Mesothelial cell of epicardium (in vitro differentiated cells): ENCODE measurements at places on chromosomes 4 and X. TPM values are rescaled to one million over a fixed set of nuclear protein-coding genes. Genes with fewer than 3 reads are reported as not detected.

- DNase-seq = no peak
Measured at GRCh38 chrX:30302956-30303355, 6.2 kb downstream of the NR0B1 start.

DNA sequence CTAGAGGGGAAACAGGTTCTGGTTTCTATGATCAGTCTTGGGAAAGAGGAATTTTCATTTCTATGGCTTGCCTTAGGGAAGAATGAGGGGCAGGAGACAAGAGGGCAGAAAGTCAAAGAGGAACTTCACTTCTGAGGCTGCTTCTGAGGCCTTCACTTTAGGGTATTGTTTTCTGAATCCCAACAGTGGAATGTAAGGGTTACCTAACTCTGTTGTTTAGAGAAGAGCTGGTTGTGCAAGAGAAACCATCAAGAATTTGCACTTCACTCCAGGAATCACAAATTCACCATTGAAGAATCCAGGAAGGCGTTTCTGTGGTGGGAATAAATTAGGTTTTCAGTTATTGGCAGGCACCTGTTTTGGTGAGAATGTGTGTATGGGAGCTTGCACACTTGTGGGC is 126.7 kb upstream of the AMOT start:
- DNase-seq = no peak

DNA sequence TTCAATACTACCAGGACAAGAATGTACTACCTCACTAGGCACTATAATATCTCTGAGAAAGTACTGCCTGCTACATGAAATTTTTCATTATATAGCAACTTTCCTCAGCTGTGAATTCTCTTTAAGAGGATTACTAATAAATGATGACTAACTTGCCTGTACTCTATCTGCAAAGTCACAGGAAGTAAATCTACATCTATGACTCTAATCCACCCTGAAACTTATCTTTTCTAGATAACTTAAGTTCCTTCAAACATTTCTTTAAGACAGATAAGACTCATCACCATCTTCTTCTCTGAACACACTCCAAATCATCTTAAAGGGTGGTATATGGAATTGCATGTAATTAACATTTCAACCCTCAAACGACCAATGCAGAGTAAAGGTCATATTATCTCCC is 28.8 kb downstream of the RPS6KA3 start:
- no peak for DNase-seq

The NUDT11 gene
- 16.2 to 18.1 TPM (median 17.1 TPM) in 3 replicates for total RNA-seq

- DNase-seq = no peak
Measured at GRCh38 chrX:120536061-120536460, 24.7 kb downstream of the CUL4B start.

DNA sequence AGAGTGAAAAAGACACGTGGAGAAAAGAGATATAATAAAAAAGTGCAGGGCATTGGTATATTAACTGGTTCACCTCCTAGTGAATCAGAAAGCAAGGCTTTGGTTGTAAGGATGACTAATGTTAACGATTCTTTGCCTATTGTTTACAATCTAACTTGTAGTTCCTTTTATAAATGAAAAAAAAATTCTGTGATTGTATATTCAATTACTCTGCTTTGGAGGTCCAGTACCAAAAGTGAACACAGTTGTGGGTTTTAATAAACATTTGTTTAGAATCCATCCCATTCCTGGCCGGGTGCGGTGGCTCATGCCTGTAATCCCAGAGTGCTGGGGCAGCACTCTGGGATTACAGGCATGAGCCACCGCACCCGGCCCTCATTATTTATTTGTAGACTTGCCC is 36.9 kb upstream of the PRSS12 start:
- DNase-seq = no peak

DNA sequence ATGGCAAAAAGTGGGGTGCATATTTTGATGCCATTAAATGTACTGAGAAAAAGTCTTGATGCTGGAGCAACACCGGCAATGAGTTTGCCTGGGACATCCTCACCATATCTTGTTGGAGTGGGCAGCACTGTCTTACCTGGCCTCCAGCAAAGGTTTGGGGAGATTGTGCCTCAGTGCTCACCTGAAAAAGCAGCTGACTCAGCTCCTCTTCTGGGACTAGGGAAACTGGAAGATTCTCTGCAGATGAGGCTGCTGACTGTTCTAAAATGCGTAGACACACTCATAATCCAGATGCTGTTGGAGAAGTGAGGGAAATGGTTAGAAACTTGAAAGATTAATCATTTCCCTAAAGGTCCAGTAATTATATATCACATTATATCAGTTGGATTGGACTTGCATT is 593.7 kb upstream of the HS3ST1 start:
- DNase-seq = no peak

The FATE1 gene
- not detected in 3 replicates for total RNA-seq

DNA sequence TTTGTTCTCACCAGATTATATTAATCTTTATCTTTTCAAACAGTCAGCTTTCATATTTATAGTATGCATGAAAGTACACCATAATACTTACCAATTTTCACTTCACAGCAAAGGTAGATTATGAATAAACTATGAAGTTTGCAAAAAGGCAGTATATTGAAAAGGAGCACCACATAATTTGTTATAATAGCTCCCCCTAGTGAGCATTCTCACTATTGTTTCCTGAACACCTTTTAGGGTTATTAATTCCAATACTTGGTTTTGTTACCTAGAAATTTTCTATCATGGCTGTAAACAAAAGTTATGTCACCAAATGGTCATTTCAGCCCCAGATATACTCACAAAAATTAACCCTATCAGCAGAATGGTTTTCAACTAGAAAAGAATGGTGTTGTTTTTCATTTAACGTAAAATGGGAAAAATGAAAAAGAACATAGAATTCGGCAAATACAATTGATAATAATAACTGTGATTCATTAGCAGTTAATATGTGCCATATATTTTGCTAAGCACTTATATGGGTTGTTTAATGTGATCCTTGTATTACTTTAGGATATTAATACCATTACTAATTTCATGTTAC is 30.2 kb upstream of the NKX6-1 start:
- no peak for DNase-seq

The HS3ST1 gene
- total RNA-seq = 3.4 to 6.2 TPM (median 5.6 TPM) in 3 replicates

The SH3D19 gene
- total RNA-seq = 34.7 to 41.2 TPM (median 39.3 TPM) in 3 replicates

GRCh38 chr4:576991-577498 is 950 bp upstream of the TMEM271 start:
- no peak for DNase-seq

The COL4A6 gene
- 99.4 to 102 TPM (median 102 TPM) in 3 replicates for total RNA-seq

The ETDC gene
- not detected in 3 replicates for total RNA-seq

- no peak for DNase-seq
Measured at GRCh38 chrX:148815218-148815961, 315.0 kb downstream of the AFF2 start.

GRCh38 chr4:166277401-166277800 is 404.4 kb downstream of the TLL1 start:
- no peak for DNase-seq

The NMU gene
- total RNA-seq = 1.7 to 2.2 TPM (median 1.9 TPM) in 3 replicates

DNA sequence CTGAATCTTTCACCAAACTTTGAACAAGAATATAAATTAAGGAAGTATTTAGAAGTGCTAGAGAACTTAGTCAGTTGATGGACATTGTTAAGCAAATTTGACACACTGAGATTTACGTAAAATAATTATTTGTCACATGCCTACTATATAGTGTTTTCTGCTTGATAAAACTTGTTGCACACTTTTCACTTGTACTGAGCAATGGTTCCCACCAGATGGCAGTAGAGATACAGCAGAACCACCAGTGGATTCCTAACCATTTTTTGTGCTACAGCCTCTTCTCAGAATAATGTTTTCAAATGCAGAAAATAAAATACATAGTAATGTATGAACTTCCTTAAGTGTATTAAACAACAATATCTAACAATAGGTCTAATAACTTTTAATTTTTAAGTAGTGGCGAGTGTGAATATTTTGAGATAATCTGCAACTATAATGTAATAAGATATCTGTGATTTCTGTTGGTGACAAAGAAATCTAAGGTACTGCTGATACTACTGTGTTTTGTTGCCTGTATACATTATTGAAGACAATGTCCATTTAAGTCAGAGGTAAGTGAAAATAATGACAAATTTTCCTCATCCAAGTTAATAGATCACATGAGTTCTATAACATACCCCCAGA is 81.2 kb downstream of the APOOL start:
- no peak for DNase-seq

DNA sequence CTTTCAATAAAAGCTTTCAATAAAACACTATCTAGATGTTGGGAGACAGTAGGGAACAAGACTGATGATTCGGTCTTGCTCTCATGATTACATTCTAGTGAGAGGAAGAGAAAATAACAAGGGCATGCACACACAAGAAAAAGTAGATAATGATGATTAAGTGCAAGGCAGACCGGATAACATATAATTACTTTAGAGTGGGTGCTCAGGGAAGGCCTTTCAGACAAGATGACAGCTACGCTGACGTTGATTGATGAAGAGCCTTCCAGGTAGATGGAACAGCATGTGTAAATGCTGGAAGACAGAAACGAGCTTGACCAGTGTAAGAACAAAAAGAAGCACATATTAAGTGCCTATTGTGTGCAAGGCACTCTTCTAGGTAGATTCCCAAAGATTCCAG is 43.4 kb downstream of the TXK start:
- DNase-seq = no peak

The FAM47E gene
- total RNA-seq = 1.2 to 2.6 TPM (median 2.3 TPM) in 3 replicates

The CLDN22 gene
- total RNA-seq = not detected in 3 replicates

The TMEM164 gene
- total RNA-seq = 42.5 to 44.4 TPM (median 44.0 TPM) in 3 replicates

DNA sequence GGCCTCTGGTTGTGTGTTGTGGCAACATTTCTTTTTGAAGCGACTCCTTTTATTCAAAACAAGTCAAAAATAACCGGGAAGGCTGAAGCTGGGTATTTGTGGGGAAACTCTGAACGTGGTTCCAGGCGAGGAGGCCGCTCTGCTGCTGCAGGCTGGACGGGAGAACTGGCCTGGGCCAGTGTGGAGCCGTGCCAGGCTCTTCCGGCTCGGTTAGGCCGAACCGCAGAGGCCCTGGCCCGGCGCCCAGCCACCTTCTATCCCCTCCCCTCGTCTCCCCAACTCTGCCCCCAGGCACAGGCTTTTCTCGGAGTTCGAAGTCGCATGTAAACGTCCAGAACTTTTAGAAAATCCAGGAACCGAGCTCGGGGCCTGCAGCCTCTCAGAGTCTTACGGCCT is 2.4 kb upstream of the BCOR start:
- DNase-seq = no peak

The G6PD gene
- total RNA-seq = 54.4 to 56.5 TPM (median 55.8 TPM) in 3 replicates

GRCh38 chr4:110854021-110854678 is 231.3 kb upstream of the PITX2 start:
- DNase-seq = no peak

GRCh38 chr4:77026322-77026704 is 49.5 kb downstream of the CCNI start:
- no peak for DNase-seq

The BEND2 gene
- total RNA-seq = not detected in 3 replicates

DNA sequence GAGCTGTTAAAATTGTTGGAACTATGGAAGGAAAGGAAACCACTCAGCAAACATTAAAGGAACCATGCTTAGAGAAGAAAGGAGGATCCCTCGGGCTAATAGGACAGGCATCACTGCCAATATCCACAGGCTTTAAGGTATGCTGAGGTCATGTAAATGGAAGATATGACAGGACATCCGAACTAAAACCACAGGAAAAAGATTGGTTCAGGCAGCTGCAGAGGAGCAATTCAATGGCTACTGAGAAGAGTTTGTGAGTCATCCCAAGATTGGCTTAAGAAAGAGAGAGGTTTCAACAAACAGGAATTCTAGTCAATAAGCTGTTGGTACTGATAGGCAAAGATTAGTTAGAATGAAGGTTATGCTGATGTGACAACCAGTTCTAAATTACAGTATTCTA is 106.4 kb upstream of the FAM241A start:
- no peak for DNase-seq

The SOX3 gene
- total RNA-seq = not detected in 3 replicates
